ENCODE measurements at places on chromosomes 4 and X.

- DNase-seq, result no peak
These were observed 1653.5 kb upstream of the AGA start for GRCh38 chr4:179095585-179096221.

DNA sequence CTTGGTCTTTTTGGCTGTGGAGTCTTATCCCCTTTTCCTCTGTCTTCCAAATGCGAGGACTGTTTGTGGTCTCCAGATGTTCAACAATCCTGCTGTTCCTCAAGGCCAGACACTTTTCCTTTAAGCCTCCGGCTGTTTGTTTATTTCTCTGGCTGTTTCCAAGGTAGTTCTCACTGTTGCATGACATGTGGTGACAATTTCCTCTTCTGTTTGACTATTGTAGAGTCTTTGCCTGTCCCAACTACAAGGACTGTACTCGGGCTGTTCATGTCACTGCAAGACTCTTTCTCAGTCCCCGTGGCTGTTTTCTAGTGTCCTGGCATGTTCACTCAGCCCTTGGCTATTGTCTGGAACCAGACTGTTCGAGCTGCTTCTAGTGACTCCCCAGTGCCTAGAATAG is 50.6 kb downstream of the ZNF157 start:
- DNase-seq, result no peak

DNA sequence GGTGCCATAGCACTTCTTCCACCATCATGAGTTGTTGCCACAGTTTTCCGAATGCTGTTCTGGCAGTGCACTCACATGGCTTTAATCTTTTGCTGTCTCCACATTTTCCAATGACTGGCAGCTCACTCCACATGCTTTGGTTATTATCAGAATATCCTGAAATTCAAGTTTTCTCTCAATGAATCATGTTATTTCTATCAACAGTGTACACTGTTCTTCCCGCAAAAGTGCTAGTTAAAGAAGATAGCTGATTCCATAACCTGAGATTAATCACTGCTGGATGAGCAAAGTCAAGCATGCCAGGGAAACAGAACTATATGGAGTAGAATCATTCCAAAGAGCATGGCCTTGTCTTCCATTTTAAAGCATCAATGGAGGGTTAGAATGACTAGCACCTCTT is 14.6 kb upstream of the IL13RA2 start:
- no peak for DNase-seq

DNA sequence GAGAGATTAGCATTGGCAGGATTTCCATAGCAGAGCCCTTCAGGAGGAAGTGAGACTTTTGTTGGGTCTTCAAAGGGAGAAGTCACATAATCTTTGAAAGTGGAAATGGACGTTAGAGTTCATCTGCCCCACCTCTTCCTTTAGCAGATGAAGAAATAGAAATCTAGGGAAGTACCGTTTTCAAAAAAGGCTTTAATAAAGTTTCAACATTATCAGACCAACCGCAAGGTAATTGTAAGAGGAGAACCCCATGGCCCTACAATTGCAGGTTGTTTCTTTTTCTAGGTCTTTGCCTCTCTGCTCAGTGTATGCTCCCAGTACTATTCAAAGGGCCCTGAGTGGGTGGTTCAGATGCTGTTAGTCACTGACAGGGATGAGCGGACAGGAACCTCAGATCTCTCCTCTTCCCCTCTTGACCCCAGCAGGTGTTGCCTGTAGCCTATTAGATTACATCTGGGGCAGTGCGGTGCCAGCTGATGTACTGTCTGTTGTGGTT is 48.6 kb upstream of the AP1S2 start:
- no peak for DNase-seq

GRCh38 chrX:110180928-110181310 is 137.0 kb downstream of the AMMECR1 start:
- DNase-seq, result no peak

DNA sequence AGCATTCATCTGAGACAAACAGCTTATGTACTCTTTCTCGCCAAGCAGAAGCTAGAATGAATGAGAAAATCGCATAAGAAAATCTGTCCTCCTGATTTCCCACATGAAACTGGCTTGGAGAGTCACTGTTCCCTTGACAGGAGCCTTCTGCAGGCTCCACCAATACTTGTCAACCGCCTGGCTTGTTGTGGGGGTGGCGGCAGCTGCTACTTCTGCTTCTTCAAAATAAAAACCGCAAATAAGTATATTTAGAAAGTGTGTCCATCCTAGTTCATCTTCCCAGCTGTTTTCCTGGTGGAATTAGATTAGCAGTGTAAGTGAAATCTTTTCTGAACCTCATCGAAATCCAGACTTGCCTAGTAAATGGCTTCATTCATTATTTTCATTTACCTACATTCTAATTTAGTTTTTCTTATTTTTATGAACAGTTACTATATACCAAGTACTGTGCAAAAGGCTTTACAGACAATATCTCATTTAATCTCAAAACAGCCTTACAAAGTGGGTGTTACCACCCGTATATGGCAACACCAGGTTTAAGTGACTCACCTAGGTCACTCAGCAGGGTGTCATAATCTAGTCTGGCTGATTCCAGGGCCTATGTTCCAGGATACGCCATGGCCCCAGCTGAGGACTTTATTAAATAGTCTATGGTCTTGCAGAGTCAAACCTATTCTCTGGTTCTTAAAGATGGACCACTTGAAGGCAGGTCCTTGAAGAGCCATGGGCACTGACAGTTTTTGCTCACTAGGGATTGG is 104.6 kb upstream of the IGFBP7 start:
- DNase-seq, result no peak

DNA sequence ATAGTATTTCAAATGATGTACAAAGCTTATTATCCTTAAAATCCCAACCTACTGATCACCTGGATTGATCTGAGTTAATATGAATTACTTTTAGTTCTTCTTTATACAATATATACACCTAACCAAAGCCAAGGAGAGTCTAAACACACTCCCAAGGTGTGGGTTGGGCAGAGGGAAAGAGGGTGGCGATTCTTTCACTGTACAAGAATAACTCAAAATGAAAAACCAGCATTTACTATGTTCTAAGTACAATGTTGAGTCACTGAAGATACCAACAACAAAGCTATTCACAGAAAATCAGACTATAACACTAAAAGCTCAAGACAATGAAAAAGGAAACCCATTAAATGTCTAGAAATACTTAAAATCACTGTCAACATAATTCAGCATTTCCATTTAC is 46.6 kb downstream of the ANKRD17 start:
- no peak for DNase-seq

- DNase-seq, result no peak
These were observed 3.2 kb upstream of the MAGEB2 start for GRCh38 chrX:30212172-30212571.

- no peak for DNase-seq
These were observed 53.8 kb upstream of the HGFAC start for GRCh38 chr4:3387943-3388361.

- no peak for DNase-seq
These were observed 79.9 kb downstream of the AMOT start for GRCh38 chrX:112760697-112761096.

GRCh38 chrX:15299941-15300851 is 15.2 kb downstream of the ASB11 start:
- no peak for DNase-seq

- DNase-seq, result no peak
These were observed 134.8 kb upstream of the PPARGC1A start for GRCh38 chr4:24024605-24025004.

DNA sequence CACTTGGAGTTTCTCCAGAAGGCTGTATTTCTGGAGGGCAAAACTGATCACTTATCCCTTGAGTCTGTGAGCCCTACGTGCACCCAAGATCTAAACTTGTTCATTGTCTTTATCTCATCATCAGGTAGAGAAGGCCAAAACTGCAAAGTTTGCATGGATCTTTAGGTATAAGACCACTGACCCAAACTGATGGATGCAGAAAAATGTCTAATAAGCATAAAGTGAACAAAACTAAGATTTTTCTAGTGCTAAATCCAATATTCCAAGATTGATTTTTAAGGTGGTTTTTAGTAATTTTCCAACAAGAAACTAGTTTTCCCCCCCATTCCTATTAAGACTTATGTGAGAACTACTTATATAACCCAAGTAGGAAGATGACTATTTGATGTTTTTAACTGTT is 2.0 kb downstream of the TMSB15A start:
- DNase-seq, result no peak

DNA sequence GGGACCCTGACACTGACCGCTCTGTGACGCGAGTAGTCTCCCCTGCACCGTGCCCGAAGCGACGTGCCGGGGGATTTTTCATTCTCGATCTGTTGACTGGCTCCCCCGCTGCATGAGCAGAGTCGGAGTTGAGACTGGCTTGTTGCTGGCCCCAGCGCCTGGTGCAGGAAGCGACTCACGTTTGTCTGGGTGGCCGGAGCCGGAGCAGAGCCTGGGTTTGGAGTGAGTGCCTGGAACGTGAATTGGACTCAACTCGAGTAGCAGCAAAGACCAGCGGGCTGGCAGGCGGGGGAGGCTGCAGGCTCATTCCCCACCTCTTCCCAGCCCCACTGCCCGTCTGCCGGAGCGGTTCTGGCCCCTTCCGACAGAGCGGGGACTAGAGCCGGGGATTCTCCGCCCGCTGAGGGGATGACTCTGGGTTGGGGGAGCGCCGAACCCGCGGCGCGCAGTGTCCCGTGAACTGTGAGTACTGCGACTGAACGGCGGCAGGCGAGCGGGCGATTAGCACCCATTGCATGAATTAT is 554 bp downstream of the PCDH7 start:
- DNase-seq, result no peak

- DNase-seq, result no peak
These were observed 70.9 kb upstream of the ARHGEF9 start for GRCh38 chrX:63855896-63856295.

DNA sequence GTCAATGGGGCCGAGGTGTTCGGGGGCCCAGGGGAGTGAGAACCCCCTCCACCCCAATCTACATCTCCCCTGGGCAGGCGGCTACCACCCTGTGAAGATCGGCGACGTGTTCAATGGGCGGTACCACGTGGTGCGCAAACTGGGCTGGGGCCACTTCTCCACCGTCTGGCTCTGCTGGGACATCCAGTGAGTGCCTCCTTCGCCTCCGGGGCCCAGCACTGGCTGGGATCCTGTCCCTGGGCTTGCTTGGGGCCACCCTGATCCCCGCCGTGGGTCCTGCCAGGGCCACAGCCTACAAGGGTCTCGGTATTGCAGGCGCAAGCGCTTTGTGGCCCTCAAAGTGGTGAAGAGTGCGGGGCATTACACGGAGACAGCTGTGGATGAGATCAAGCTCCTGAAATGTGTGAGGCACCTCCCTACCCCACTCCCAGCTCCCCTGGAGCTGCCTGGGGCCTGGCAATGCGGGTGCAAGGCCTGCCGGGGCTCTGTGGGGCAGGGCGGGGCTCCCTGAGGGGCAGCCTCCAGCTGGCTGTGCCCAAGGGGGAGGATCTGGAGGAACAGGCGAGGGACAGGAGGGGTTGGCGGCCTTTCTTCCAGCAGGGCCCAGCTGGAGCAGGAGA is 697 bp downstream of the SRPK3 start:
- no peak for DNase-seq

DNA sequence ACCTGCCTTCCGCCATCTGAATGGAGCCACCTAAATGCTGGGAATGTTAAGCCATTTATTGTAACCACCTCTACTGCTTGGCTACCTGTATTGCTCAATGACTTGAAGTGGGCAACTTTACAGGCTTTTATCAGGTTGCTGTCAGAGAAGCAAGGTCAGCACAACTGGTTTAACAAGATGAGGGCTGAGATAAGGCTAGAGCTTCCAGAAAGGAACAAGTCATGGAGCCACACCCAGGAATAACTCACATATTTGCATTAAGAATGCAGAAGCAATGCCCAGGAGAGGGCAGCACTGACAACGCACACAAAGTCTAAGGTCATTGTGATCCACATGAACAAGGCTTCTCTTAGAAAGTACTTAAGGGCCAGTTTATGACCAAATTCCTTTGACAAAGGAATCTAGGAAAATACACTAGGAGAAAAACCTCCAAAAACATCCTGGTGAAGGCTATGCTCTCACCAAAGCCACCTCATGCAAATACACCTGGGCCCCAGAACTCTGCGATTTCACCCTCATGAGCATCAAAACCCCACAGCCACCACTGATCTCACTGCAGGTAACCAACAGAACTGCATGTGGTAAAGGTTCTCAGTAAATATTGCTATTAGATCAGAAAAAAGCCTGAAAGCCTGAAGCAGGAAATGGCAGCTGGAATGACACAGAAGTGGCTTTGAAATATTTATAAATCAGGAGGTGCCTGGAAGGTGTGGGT is 15.0 kb upstream of the STS start:
- DNase-seq, result no peak

DNA sequence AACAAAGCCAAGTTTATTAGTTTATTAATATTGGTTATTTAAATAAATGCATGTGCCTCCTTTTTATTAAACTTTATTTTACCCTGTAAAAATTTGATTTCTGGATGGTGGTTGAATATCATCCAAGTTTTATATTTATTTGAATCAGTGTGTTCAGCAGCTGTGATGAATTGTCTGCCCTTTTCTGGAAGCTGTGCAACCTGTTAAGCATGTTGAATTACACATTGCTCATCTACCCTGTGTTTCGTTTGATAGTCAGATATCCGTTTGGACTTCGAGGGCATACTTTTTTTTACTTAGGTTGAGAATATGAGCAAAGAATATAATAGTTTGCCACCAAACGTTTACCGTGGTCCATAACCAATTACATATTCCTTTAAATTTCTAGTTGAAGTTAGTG is 95.8 kb upstream of the TENM3 start:
- no peak for DNase-seq

DNA sequence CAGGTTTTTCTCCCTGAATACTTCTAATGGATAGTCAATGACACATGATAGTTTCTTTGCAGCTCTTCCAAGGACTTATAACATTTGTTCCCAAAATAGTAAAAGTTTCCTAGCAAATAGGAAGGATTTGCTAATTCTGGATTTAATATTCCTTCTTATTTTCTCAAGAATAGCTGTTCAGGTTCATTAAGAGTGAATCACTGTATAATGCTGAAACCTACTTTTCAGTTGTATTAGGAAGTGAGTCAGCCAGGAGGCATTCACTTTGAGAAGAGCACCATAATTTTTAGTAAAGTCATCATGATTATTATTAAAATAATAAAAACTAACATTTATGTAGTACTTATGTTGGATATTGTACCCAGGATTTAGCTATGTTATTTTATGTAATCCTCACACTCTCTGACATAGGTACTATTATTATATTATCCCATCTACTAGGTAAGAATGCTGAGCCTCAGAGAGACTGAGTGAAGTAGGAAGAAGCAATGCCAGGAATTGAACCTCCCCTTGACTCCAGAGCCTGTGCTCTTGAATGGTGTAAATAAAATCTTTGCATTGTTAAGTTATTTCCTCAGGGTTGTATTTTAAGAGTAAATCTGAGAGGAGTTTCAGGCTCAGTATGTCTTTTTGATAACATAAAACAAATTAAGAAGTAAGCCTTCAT is 114.8 kb downstream of the REELD1 start:
- no peak for DNase-seq

Measured in effector memory CD4-positive, alpha-beta T cell (primary cell).